ENCODE measurements at places on chromosomes 4 and X.

- DNase-seq, result no peak
Measured at GRCh38 chr4:76270244-76271175, 19.0 kb downstream of the FAM47E start.

DNA sequence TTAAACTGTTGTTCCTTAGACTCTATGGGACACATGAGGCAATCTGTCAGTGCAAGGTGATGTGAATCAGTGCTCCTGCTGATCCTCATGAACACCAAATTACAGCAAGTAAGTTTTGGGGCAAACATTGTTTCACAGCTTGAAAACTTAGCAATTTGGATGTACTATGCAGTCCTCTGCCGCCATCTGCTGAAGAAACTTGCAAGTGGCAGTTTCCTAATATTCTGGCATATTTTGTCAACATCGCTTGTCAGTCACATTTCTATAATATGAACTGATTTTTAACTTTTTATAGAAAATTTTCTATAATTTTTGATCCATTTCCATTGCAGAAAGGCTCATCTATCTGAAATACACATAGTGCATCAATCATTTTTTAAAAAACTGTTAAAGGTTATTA, 56.3 kb downstream of the ZAR1 start:
- DNase-seq, result no peak

GRCh38 chrX:41095908-41096307, 10.7 kb downstream of the USP9X start:
- DNase-seq, result no peak

- DNase-seq, result no peak
Measured at GRCh38 chrX:112664924-112665323, 14.8 kb downstream of the LHFPL1 start.
